ENCODE measurements at places on chromosomes 3 and 15.

GRCh38 chr15:65642594-65642993, 20.9 kb downstream of the SLC24A1 start:
- H3K36me3 ChIP-seq, result no peaks in the 10 kb centered on the region
- no peak overlapping the region for H3K27ac ChIP-seq
- DNase-seq, result no peak
- H3K4me1 ChIP-seq, result peaks cover 2% of the 10 kb centered on the region

DNA sequence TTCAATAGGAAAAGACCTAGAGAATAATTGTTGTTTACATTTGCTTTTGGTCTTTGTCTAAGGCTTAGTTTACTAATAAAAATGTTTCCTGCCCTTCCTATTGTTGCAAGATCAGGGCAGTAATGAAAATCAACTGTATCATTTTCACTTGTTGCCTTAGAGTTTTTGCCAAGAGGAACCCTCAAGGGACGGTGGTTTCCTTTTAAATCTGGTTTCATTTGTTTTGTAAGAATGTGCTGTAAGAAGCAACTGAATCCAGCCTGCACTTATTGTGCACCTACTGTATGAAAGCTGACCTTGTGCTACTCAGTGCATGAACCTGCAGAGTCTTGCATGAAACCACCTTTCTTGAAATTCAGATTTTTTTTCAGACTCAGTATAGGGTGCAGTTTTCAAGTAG, 5.3 kb downstream of the IGF1R start:
- peak overlapping the region; percentile 98 for H3K27ac ChIP-seq
- peak overlapping the region; percentile 100 for H3K4me3 ChIP-seq
- no peaks in the 10 kb centered on the region for H3K27me3 ChIP-seq
- H3K36me3 ChIP-seq, result no peaks in the 10 kb centered on the region
- DNase-seq, result no peak

- H3K36me3 ChIP-seq, result no peaks in the 10 kb centered on the region
- H3K27ac ChIP-seq, result no peak overlapping the region
- H3K4me1 ChIP-seq, result no peaks in the 10 kb centered on the region
- DNase-seq, result no peak
- no peaks in the 10 kb centered on the region for H3K27me3 ChIP-seq
Observed at GRCh38 chr15:43932907-43933306, 106.1 kb downstream of the WDR76 start.

DNA sequence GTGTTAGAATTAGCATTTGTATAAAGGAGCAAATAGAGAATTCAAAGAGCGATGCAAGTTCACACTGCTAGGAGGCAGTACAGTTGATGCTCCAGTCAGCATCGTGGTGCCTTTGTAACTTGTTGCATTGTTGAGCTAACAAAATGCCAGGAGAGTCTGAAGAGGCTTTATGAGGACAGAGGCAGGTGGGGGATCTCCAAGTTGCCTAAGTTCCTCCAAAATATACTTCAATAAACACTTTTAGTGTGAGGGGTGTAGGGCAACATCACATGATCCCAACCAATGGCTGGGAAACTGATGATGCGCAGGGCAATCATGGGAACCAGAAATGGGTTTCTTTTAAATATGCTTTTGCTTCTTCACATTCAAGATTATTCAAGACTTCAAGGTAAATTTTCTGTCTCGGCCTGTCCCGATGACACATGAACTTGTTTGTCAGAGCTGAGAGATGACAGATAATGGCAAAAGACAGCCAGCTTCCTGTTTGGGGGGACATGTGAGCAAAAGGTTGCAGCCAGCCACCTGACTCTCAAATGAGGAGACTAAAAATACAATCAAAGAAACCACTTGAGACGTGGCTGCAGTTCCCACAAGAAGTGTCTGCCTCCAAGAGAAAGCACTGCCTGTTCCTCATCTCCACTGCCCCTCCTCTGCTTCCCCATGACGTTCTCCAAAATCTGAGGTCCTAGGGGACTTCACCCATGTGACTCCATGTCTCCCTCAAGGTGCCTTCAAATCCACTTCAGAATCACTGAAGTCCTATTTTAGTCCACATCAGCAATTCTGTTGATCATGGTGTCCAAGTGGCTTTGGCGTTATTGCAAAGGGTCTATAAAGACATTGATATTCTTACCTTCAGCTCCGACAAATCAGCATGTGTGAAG, 39.3 kb downstream of the KLHL6 start:
- no peak overlapping the region for H3K27ac ChIP-seq
- H3K36me3 ChIP-seq, result no peaks in the 10 kb centered on the region
- DNase-seq, result no peak
- no peaks in the 10 kb centered on the region for H3K27me3 ChIP-seq
- no peaks in the 10 kb centered on the region for H3K4me1 ChIP-seq

GRCh38 chr3:66484106-66484844, 16.5 kb downstream of the LRIG1 start:
- no peaks in the 10 kb centered on the region for H3K36me3 ChIP-seq
- no peaks in the 10 kb centered on the region for H3K27me3 ChIP-seq
- H3K4me1 ChIP-seq, result peaks cover 83% of the 10 kb centered on the region

- no peaks in the 10 kb centered on the region for H3K27me3 ChIP-seq
- DNase-seq, result no peak
- H3K36me3 ChIP-seq, result no peaks in the 10 kb centered on the region
- no peaks in the 10 kb centered on the region for H3K4me1 ChIP-seq
- H3K4me3 ChIP-seq, result no peak overlapping the region
- no peak overlapping the region for H3K27ac ChIP-seq
Observed at GRCh38 chr3:59374091-59374817, 324.4 kb upstream of the CFAP20DC start.

- DNase-seq, result peak; percentile 73
- H3K4me3 ChIP-seq, result peak within 1 kb of the TSS; percentile 58
- peaks cover 3% of the 10 kb centered on the region for H3K27me3 ChIP-seq
Observed at GRCh38 chr3:129001101-129001805, at the start of gene EFCC1. TSS of gene EFCC1 (plus strand) at chr3:129001304. CDS start at chr3:129001629, 325 bp downstream.

DNA sequence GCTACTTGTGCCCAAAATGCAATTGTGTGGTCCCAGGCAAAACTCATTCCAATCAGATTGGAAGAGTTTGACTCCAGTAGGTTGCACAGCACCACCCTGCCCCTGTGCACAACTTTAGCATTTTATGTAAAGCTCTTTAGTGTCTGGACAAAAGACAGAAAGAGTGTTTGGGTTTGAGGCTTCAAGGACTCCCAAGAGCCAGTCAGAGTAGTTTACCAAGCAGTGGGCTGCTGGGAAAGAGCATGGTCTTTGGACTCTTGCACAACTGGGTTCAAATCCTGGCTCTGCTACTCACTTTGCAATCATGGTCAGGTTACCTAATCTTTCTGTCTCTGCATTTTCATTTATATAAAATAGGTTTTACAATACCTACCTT, 75.8 kb upstream of the UMPS start:
- peaks cover 93% of the 10 kb centered on the region for H3K36me3 ChIP-seq
- H3K27ac ChIP-seq, result no peak overlapping the region
- H3K4me1 ChIP-seq, result no peaks in the 10 kb centered on the region
- no peak overlapping the region for H3K4me3 ChIP-seq

GRCh38 chr3:66495668-66496045, 5.2 kb downstream of the LRIG1 start:
- no peaks in the 10 kb centered on the region for H3K27me3 ChIP-seq
- H3K27ac ChIP-seq, result peak overlapping the region; percentile 90
- no peak for DNase-seq

- DNase-seq, result no peak
- H3K4me3 ChIP-seq, result no peak overlapping the region
- H3K4me1 ChIP-seq, result no peaks in the 10 kb centered on the region
Observed at GRCh38 chr3:193620057-193620456, 27.0 kb downstream of the OPA1 start.

- H3K4me1 ChIP-seq, result no peaks in the 10 kb centered on the region
- H3K27ac ChIP-seq, result no peak overlapping the region
- H3K27me3 ChIP-seq, result no peaks in the 10 kb centered on the region
- H3K36me3 ChIP-seq, result no peaks in the 10 kb centered on the region
- H3K4me3 ChIP-seq, result no peak overlapping the region
Observed at GRCh38 chr3:189157232-189158007, 14.4 kb upstream of the TPRG1 start.

DNA sequence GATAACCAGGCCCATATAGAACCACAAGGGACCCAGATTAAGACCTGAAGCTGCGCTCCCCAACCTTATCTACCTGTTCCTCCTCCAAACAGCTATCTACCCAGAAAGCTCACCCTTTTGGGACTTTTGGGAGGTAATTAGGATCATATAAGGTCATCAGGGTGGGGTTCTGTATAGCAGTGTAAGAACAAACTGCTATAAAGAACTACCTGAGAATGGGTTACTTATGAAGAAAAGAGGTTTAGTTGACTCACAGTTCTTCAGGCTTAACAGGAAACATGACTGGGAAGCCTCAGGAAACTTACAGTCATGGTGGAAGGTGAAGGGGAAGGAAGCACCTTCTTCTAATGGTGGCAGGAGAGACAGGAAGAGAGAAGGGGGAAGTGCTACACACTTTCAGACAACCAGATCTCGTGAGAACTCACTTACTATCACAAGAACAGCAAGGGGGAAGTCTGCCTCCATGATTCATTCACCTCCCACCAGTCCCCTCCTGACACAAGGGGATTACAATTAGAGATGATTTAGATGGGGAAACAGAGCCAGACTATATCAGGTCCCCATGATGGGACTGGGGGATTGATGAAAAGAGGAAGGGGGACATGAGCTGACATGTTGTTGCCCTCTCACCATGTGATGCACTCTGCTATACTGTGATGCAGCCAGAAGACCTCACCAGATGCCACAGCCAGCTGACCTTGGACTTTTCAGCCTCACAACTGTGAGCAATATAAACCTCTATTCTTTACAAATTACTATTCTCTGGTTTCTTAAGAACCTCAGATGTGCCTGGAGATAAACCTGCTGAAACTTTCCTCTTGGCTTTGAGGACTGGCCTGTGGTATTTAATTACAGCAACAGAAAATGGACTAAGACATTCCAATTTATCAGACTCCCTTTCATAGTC, 15.3 kb upstream of the FMN1 start:
- H3K4me3 ChIP-seq, result no peak overlapping the region
- H3K36me3 ChIP-seq, result no peaks in the 10 kb centered on the region
- no peak for DNase-seq
- no peak overlapping the region for H3K27ac ChIP-seq
- no peaks in the 10 kb centered on the region for H3K27me3 ChIP-seq

- H3K4me3 ChIP-seq, result no peak overlapping the region
- peaks cover 6% of the 10 kb centered on the region for H3K36me3 ChIP-seq
- no peaks in the 10 kb centered on the region for H3K27me3 ChIP-seq
- H3K27ac ChIP-seq, result no peak overlapping the region
Observed at GRCh38 chr3:78601249-78601648, 1166.5 kb downstream of the ROBO1 start.

- no peak overlapping the region for H3K27ac ChIP-seq
- H3K36me3 ChIP-seq, result peaks cover 65% of the 10 kb centered on the region
- H3K4me3 ChIP-seq, result no peak overlapping the region
- peaks cover 6% of the 10 kb centered on the region for H3K4me1 ChIP-seq
- no peaks in the 10 kb centered on the region for H3K27me3 ChIP-seq
Observed at GRCh38 chr3:195867631-195868335, 40.6 kb downstream of the TNK2 start.

- H3K27ac ChIP-seq, result no peak overlapping the region
- no peak overlapping the region for H3K4me3 ChIP-seq
- DNase-seq, result no peak
- no peaks in the 10 kb centered on the region for H3K4me1 ChIP-seq
- H3K36me3 ChIP-seq, result peaks cover 5% of the 10 kb centered on the region
Observed at GRCh38 chr3:179750720-179751328, 98.0 kb downstream of the USP13 start.

- no peak overlapping the region for H3K27ac ChIP-seq
- no peaks in the 10 kb centered on the region for H3K36me3 ChIP-seq
- no peak overlapping the region for H3K4me3 ChIP-seq
- DNase-seq, result no peak
Observed at GRCh38 chr15:71093054-71094024, 21.9 kb upstream of the THSD4 start.

- H3K27me3 ChIP-seq, result no peaks in the 10 kb centered on the region
- DNase-seq, result no peak
- H3K27ac ChIP-seq, result no peak overlapping the region
- H3K4me1 ChIP-seq, result peaks cover 10% of the 10 kb centered on the region
Observed at GRCh38 chr3:194069421-194070219, 66.3 kb upstream of the HES1 start.

DNA sequence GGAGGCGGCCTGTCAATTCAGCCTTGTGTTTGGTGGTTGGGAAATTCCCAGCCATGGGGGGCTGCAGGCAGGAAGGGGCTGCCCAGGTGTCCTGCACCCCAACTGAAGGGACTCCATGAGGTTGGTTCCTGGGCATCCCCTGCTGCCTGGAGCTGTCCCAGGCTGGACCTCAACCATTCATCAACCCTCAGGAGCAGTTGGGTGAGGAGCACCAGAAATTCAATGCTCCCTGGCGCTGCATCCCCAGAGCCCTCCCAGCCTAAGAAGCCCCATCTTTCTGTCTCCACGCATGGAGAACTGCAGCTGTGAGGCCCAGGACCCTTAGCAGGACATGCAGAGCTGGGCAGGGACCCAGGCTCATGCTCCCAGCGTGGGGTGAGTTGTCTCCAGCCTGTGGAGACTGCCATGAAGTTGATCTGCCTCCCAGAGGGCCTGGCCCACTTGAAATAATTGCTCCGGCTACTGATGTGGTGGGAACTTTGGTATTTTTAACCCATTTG, 8.0 kb upstream of the SEMA3B start:
- no peak for DNase-seq
- peak overlapping the region; percentile 55 for H3K4me3 ChIP-seq
- peaks cover 23% of the 10 kb centered on the region for H3K4me1 ChIP-seq

DNA sequence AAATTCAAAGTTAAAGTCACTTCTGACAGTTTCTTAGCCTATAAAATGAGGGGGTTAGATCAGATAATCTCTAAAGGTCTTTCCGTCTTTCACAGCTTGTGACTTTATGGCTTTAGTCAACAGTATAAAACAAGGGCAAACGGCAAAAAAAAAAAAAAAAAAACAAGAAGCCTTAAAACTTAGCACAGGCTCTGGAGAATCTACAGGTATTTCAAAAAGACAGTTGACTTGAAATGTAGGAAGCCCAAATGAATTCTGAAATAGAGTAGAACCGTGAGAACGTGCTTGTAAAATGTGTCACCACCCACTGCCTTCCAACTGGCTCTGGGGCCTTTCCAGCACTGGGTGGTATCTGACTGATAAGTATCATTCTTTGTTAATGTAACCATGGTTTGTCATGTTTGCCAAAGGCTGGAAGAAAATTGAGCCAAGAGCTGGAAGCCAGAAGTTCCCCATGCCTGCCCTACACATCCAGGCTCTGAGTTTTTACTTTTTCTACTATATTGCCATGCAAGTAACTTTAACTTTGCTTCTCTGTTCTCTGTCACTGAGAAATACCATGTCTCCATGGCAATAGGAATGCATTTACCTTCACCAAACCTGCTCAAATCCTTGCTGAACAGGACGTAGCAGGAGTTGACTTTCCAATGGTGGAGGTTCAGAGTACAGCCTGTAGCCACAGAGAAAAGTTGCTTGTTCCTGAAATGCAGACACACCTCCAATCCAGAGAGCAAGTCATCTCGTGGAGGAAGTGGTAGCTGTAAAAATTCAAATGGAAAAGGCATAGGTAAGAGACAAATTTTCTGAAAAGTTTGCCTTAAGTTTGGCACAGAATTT, 35.8 kb upstream of the THSD4 start:
- H3K4me1 ChIP-seq, result peaks cover 44% of the 10 kb centered on the region
- no peak overlapping the region for H3K4me3 ChIP-seq
- DNase-seq, result no peak
- H3K36me3 ChIP-seq, result no peaks in the 10 kb centered on the region

Measured in ascending aorta (tissue), 2 donors.